Colonic mucosa (tissue), 4 donors: ENCODE measurements at places on chromosomes 5 and 9.

- DNase-seq: no peak
Observed at GRCh38 chr5:161513942-161514341, 32.6 kb downstream of the GABRB2 start.

DNA sequence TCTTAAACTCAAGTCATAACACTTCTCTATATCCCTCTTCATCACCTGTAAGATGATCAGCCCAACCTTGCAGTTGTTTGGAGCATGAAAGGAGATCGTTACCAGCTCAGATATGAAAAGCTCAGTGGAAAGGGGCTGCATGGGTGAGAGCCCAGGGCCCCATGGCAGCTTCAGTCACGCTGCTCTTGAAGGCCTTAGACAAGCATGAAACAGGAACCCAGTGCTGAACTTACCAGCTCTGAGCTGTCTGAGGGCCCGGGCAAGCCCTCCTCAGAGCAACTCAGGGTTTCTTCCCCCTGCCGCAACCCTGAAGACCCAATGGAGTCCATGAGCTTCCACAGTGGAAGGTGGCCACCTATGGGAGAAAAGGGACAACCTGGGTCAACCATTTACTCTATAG lies 3.3 kb downstream of the HK3 start:
- no peak for DNase-seq

DNA sequence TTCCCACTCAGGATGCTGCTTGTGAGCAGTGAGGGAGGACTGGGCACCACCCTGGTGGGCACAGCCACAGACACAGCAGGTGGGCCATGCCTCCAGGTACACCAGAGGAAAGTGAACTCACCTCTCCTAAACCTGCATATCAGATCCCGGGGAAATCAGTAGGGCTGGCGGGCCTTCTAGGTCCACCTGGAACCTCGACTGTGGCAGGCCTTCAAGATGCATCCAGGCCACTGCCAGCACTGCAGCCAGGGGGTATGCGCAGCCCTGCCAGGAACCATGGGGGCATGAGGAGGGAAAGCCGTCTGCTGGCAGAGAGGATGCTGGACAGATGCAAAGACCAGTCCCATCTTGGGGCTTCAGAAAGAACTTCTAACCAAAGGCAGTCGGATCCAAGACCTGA lies 270.6 kb upstream of the IRX4 start:
- DNase-seq: no peak

DNA sequence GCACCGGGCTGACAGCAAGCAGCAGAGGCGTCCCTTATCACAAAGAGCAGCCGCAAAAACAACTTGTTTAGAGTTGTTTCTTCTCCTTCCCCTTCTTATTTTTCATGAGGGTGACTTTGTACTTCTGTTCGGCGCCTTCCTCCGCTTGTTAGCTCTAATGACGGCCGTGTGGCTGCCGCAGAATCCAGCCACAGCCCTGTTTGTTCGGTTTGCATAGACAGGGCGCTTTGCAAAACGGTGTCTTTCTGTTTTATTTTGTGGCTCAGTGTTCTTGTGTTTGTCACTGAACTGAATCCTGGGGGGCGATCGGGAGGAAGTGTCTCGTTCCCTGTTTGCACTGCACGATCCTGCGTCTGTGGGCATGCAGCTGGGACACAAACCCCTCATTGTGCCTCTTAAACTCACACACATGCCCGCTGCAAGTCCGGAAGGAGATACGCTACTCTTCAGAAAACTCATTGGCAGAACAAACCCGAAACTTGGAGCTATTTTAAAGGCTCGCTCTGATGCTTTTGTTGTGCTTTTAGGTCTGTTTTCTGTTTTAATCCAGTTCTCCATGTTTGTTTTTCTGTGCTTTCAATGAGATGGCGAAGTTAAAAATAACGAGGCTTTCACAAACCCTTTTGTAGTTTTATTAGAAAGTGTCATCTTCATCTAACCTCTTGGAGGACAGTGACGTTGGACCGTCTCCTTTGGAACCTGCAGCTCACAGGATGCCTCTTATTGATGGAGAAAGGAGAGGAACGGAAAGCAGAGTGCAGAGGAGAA lies 213.9 kb downstream of the IRX2 start:
- no peak for DNase-seq
